NB4 (cell line): ENCODE measurements at places on chromosomes 5 and 9.
A peak's percentile ranks its signal among the peaks of the same experiment; 100 is the strongest.

DNA sequence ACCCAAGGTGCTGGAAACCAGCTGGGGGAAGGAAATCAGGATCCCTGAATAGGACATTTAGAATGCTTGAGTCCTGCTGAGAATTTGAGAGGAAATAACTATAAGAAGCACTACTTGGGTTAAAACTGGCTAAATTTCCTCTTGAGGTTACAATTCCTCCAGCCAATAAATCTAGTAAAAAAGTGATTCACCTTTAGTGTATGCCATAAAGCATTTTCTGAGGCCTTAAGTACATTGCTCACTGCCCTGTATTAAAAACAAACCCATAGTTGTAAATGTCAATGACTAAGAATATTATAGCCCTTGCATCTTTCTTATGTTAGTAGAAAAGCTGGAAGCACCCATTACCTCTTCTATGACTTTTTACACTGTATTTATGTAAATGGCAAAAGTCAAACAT lies 634.7 kb upstream of the ARRDC3 start:
- no peak for DNase-seq

- no peak for DNase-seq
Measured at GRCh38 chr5:74619308-74619707, 21.2 kb downstream of the ENC1 start.

GRCh38 chr9:15211815-15212495 lies 95.1 kb downstream of the TTC39B start:
- DNase-seq, result no peak

GRCh38 chr5:111502956-111503355 lies 9.4 kb downstream of the STARD4 start:
- no peak for DNase-seq

DNA sequence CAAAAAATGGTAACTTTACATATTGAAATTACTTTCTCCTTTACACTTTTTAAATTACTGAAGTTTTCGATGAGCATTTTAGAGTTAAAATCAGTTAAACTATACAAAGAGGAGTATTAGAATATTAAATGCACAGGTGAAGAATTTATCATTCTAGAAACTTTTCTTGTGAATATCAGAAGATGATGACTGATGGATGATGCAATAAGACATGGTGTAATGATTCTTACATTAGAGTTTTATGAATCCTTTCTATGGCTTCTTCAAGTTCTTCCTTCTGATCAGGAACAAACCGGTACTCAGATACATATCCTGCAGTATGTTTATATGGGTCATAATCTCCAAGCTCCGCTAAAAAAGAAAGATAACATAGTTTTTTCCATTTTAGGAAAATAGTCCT lies 154.4 kb downstream of the EPB41L4A start:
- no peak for DNase-seq

GRCh38 chr9:98825414-98825813 lies 17.9 kb downstream of the GALNT12 start:
- no peak for DNase-seq

DNA sequence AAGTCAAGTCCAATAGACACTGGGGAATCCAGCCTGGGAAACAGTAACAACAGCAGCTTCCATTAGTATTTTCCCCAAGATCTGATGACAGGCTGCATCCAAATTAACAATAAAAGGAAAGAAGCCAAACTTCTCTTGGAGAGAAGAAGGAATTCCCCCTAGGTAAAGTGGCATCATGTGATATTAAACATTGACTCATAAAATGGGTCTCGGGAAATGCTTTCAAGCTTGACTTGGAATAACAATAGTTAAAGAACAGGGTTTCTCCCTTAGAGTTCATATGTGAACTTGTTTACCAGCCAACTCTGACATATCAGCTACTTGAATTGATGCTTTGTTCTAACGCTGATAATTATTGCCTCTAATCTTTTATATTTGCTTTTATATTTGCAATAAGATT lies 45.4 kb downstream of the ENTREP1 start:
- DNase-seq, result no peak

DNA sequence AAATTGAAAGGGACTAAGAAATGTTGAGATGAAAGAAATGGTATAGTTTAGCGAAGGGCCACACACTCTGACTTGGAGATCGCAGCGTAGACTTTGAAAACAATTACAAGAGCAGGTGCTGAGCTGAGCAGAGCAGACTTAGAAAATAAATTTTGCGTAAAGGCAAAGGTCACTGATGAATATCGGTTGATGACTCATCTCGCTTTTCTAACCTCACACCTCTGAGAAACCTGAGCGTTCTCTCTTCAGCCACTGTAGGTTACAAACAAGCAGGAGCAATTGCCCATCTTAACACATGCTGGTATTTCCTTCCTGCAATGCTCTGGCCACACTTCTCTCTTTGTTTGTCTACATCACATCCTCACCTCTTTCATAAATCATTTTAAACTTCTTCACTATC lies 190.6 kb upstream of the C9orf72 start:
- DNase-seq, result no peak

DNA sequence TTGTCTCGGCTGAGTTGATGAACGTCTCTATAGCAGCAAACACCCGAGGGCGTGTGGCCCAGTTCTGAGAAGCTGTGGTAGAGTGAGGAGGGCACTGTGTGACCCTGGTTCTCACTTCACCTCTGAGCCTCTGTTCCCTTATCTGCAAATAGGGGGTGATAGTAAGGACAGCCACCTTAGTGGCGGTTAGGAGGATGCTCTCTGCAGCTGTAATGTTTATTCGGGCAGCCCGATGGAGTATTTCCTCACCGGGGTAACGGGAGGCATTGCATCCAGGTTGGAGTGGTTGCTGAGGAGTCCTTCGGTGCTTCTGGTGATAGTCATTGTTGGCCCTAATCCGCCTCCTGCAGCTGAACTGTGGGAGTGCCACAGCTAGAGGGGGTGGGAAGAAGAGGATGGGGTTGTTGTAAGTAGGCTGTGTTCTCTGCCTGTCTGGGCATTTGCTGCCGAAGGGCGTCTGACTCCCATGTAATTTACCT lies 13.9 kb downstream of the PRRC2B start:
- peak; percentile 56 for DNase-seq

- DNase-seq, result peak; percentile 40
Measured at GRCh38 chr9:112091810-112092209, 83.3 kb downstream of the SUSD1 start.

DNA sequence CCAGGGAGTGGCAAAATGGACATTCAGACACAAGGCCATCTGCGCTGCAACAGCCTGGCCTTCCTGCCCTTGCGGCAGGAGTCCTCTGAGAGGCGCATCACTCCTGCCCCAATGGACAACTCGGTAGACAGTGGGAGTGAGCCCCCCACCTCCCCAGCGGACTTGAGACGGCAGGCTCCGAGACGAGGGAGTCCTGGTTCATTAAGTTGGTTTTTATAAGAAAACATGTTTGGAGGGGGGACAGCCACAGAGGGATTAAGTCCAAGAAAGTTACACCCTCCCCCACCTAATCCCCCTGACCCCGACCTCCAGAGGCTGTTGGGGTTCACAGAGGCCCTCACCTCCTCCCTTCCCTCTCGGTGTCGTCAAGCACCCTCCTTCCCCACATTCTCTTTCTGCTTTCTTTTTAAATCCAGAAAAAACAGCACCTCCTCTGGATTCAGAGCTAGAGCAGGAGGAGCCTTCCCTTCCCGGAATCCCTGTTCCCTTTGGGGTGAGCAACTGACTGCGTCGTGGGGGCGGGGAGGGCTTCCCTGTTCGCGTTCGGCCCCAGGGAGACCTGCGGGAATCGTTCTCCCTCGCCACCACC lies 1.8 kb upstream of the EGR1 start:
- DNase-seq, result peak; percentile 40

DNA sequence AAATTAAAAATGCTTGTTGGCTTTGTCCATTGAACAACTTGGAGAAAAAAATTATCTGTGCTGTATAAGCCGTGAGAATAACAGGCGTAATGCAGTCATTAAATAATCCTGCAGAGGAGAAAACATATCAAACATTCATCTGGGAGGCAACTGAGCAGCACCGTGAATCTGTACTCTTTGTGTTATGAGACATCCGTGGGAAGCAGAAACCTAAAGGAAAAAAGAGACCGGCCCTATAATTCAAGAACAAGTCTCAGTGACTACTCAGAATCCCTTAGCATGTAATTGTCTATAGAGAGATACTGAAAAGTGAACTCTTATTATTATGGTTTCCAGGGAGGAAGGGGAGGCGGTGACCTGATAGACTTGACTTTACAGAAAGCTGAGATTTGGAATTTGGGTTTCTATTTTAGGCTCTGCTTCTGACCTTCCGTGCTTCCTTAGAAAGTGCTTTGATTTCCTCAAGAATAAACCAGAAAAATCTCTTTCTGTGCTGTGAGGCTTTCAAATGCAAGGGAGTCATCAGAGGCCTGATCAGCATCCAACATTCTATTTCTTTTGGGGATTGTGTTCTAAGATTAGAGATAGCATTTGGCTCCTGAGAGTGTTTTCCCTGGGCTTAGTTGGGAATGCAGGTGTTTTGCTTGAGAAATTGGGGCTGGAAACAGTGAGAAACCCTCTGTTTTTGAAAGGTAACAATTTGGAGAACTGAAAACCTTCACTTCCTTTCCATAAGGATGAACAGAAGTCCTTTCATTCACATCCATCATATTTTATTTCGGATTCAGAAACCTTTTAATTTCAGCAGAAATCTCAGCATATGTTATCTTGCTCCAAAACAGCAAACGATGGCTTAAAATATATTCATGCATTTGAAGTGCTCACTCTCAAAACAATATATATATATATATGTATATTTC lies 296.7 kb downstream of the CSNK1G3 start:
- DNase-seq, result no peak

DNA sequence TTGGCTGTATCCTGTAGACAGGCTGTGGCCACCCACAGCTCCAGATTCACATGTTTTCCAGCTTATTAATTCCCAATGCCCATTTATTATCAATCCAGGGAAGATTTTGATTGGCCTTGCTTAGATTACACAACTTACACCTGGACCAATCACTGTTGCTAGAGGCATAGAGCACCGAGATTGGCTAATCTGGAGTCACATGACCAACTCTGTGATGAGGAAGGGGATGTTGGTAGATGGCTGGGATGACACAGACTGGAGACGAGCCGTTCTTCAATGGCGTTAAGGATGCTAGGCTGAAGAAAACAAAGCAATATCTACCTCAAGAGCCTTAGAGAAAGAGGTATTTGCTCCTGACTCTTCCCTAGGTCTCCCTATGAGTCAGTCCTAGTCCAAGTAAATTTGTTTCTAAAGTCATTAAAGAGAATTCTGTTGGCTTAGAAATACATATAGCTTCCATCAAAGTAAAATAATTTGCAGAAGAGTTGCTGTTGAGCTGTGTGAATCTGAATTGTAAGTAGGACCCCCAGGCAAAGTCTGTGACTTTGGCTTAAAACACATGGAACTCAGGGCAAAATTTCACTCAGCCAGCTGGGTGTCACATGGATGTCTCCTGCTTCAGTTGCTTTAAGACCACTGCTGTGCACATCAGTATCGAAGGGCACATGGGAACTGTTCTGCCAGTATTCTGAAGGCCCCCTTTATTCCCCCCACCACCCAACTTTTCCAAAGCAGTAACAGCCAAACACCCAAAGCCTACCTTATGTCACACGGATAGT lies 326.4 kb upstream of the KLF4 start:
- DNase-seq, result no peak

DNA sequence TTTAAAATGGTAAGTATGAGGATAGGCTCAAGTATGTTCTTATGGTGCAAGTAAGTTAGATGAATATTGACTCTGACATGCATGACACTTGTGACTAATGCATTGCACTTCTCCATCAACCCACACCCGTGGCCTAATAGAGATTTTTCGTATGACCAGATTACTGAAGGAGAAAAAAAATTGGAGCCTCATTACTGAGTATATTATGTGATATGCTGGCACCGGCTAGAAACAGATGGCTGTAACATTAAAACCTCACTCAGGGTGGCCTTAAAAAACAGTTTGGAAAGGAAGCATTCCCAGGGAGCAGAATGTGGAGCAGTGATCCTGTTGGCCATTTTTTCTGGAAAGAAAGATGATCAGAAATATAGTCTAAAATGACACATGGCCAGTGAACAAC lies 766.4 kb downstream of the PRELID2 start:
- no peak for DNase-seq

DNA sequence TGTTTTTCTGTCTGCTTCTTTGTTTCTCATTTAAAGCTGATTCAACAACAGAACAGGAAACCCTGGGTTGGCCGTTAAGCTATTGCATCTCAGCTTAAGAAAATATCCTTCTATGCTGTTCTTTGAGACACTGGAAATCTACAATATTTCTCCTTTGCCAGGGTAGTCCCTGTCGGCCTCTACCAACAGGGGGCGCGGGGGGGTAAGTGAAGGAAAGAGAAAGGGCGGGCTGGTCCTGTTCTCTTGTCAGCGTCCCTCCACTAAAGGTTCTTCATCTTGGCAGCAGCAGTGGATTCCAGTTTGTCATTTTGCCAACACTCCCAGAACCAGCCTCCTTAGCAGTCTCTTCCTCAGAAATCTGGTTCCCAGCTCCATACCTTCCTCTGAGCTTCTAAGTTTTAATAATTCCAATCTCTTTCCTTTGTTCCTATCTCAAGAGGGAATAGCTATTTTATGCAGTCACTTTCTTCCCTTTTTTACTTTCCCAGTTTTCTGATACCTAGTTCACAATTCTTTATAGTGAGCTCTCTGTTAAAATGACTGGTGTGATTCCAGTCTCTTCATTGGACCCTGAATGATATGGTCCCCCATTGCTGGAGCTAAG lies 222.3 kb downstream of the GLIS3 start:
- peak; percentile 82 for DNase-seq

DNA sequence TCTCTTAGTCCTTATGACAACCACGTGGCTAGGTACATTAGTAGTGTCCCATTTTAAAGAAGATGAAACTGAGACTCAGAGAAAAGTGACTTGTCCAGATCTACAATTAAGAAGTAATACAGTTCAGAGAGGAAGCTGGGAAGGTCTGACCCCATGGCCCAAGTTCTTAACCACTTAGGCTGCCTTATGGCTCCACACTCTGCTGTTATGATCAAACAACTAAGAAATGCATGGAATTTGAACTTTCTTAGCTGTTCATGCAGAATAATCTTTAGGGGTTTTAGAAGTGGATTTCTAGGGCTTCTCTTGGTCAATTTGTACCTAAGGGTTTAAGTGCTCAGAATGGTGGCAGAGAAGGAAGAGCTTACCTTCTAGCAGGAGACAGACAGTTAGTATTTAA lies 128.0 kb upstream of the MSX2 start:
- no peak for DNase-seq

GRCh38 chr5:147576646-147577535 lies 67.0 kb upstream of the DPYSL3 start:
- peak; percentile 21 for DNase-seq

DNA sequence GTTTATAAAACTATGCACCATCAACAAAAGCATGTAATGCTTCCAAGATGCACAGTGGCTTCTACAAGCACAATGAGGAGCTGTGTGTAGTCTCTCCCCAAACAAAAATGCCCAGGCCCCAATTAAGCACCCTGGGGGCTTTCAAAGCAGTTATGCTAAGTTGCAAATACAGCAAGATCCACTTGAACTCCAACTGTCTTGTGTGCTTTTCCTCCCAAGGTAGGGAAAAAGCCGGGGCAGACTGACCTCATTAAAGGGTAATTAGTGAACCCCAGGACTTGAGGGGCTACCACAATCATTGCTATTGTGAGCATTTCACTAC lies 13.1 kb downstream of the ZNF608 start:
- DNase-seq, result no peak

- no peak for DNase-seq
Measured at GRCh38 chr9:16001856-16002255, 449.0 kb downstream of the CCDC171 start.
